H4 (cell line): ENCODE measurements at places on chromosomes 3 and 15.

DNA sequence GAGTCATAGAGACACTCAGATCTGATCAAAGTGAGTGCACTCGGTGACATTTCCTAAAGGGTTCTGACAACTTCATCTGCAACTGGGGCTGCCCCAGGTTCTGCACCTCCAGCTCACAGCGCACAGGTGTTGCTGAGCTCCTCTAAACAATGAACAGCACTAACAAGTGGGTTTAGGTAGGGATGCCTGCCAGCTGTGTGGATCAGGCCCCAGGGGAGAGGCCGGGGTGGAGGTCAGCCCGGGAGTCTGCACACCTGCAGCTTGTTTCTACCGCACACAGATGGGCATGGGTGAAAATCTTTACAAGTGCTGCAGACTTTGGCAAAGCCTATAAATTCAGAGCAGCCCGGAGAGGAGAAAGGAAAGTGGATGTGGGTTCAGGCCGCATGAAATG is 355 bp downstream of the FBXW12 start:
- DNase-seq: no peak

GRCh38 chr3:71358243-71358642 is 225.3 kb downstream of the FOXP1 start:
- DNase-seq: no peak

DNA sequence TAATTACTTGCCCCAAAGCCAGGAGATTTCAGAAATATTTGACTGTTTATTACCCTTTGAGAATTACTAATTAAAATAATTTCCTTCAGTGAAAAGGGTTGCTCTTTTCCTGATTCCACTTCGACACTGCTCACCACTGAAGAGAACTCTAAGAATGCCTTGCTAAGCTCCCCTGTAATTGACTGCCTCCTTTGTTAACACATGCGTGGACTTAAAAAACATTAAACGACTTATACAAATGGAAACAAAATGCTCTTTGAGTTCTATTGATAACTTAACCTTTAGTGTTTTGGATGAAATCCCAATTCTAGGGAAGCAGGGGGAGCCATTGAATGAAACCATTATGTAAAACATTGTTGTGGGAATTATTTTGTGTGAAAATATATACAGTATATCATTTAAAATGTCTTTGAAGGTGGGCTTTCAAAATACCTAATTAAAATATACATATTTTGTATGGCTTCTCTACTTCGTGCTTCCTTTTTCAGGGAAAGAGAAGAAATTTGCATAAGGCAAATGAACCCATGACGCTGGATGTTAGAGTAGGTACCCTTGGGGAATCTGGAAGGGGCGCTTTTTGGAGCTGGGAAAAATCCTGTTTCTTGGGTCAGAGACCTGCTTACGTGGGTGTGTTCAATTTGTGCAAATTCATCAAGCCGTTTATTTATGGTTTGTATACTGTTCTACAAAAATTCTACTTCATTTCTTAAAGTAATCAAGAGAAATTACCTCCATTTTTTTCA is 64.2 kb downstream of the WWTR1 start:
- DNase-seq: no peak

DNA sequence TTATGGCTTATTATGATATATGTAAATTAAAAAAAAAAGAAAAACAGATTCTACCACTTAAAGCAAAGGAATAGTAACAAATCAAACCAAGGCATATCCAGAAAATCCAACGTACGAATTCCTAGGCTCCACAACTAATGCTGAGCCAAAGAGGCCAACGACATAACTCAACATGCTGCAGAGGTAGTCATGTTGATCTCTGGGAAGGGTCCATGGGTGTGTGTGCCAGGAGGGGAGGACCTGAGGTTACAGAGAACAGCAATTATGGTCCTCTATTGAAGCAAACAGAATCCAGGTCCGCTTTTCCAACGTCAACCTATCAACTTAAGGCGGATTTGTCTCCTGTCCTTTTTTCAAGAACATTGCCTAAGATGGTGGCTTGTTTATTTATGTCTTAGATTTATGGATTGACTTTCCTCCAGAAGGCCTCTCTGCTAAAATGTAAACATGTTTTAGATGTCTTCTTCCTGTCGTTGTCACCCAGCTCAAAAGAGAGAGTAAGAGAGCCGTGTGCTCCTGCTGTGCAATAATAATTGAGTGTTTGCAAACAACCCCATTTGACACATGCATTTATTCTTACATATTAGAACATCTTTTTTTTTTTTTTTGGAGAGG is 20.4 kb downstream of the NANOGP8 start:
- no peak for DNase-seq

- DNase-seq: no peak
Measured at GRCh38 chr3:72079369-72079872, 294.5 kb upstream of the PROK2 start.

DNA sequence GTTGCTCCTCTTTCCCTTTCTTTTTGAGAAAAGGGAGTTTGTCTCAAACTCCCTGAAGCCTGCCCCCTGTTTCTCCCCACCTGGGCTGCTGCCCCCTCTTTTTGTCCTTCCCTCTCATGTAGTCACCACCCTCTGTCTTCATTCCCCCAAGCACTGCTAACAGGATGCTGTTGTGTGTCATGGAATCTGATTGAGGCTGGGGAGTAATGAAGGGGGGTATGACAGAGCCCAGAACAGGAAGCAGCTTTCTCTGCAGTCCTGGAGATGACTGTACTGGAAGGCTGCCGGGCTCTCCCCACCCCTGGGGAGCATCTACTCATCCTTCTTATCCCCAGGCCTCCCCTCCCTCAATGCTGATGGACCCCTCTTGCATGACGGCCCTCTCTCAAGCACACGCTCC is 181.6 kb downstream of the ABHD5 start:
- peak; percentile 49 for DNase-seq

- no peak for DNase-seq
Measured at GRCh38 chr3:126618760-126619159, 36.2 kb downstream of the TXNRD3 start.

DNA sequence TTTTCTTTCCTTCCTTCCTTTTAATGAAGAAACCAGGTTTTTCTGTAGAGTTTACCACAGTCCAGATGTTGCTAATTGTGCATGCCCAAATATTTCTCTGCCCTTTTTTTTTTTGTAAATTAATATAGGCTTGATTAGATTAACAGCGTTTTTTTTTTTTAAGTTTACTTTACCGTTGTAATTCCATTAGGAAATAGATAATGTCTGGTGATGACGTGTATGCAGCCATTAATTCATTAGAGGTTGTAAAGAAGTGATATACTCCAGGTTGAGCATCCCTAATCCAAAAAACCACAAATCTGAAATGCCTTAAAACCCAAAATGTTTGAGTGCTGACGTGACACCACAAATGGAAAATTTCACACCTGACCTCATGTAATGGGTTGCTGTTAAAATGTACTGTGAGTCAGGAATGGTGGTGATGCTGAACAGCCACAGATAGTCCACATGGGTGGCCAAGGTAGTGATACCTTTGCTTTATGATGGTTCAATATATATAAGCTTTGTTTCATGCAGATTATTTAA is 43.2 kb downstream of the KNL1 start:
- no peak for DNase-seq

DNA sequence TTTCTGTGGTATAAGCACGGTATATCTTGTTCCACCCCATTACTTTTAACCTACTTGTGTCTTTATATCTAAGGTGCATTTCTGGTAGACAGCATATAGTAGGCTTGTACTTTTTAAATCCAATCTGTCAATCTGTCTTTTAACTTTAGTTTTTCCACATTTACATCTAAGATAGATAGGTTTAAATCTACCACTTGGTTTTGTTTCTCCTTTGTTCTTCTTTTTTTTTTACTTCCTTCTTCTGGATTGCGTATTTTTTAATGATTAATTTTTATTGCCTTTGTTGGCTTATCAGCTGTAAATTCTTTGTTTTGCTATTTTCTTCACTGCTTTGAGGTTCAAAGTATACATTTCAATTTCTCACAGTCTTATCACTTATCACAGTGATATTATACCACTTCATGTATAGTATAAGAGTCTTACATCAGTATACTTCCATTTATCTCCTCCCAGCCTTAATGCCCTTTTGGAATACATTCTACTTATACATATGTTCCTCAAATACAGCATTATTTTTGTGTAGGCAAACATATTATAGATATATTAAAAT is 31.0 kb downstream of the IQCB1 start:
- no peak for DNase-seq

- no peak for DNase-seq
Measured at GRCh38 chr3:55364421-55364820, 122.7 kb downstream of the WNT5A start.

- no peak for DNase-seq
Measured at GRCh38 chr3:45497963-45498362, 96.6 kb upstream of the LIMD1 start.

DNA sequence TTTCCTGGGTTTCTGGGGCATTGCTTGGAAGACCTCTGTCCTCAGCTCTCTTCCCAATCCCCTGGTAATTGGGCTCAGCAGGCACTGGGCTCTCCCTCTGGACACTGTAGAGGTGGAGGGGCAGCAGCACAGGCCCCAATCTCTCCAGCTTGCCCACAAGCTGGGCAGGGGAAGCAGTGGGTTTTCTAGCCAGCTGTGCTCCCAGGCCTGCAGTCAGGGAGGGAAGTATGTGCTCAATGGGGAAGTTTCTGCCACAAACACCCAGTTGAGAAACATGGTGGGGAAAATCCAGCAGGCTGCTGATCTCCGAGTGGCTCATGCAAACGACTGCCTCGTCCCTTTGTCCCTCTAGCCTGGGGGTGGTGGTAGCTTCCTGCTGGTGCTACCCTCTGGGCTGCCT is 12.8 kb upstream of the RFT1 start:
- no peak for DNase-seq

DNA sequence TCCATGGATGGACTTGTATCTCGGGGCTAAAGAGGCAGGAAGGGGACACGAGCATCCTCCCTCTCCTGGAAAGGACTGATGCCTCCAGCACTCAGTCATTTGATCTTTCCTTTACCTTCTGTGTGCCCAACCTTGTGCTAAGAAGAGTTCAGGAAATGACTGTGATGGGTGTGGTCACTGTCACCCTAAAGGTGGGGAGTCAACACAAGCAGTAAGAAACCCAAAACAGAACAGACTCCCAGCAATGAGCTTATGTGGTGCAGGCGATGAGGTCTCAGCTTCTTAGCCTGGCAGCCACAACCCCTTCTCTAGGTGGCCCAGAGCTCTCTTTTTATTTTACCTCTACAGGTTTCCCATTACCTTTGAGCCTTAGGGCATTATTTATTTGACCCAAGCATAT is 3.8 kb downstream of the MPI start:
- DNase-seq: no peak

- no peak for DNase-seq
Measured at GRCh38 chr15:48143856-48144255, 23.1 kb downstream of the SLC24A5 start.

- no peak for DNase-seq
Measured at GRCh38 chr3:145087038-145087437, 1073.9 kb downstream of the PLOD2 start.

DNA sequence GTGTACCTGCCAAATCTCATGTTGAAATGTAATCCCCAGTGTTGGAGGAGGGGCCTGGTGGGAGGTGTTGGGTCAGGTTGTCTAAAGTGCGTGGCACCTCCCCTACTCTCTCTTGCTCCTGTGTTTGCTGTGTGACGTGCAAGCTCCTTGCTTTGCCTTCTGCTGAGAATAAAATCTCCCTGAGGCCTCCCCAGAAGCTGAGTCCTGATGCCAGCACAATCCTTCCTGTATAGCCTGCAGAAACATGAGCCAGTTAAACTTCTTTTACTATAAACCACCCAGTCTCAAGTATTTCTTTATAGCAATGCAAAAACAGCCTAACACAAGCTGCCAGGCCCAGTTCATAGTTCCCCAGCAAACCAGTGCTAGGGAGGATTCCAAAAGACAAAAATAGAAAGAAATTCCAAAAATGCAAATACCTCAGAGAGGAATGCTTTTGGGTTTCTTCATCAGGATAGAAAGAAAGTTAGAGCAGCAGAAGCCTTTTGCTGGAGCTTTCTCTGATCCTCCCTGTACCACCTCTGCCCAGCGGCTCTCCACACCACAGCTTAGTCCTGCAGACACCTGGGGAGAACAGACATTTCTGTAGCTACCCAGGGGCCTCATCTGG is 25.9 kb upstream of the CDV3 start:
- no peak for DNase-seq

DNA sequence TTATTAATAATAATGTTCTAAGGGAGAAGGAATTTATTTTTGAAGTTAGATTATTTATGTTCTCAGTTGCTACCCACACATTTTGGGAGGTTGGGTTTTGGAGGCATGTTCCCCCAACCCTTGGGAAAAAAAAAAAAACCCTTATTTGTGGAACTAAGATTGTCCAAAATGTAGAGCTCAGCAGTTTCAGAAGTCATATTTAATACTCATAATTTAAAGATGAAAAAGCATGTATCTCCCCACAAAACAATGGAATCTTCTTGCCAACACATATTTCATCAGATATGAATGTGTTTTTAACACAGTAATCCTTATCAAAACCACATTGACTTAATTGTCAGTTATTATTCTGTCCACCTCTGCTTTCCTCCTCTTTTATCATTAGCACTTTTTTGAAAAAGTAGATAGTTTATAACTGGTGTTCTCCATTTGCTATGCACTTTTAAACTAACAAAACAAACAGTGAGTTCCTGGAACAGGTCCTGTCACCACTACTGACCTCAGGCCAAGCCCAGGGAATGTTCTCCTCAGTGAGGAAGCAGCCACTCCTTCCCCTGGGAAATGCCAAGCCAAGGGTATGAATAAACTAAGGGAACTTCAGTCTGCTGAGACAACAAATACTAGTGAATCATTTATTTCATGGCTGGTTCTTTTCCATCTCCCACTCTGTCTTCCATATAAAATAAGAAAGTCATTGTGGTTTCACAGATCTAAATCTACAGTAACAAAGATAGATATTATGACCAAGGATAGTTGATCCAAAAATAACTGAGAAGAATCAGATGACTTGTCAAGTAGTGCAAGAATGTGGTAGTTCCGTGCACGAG is 414.4 kb upstream of the ALCAM start:
- peak; percentile 84 for DNase-seq

- DNase-seq: no peak
Measured at GRCh38 chr3:145727476-145727875, 433.5 kb downstream of the PLOD2 start.
